Activated T-cell treated with anti-CD3 and anti-CD28 coated beads for 48 hours (primary cell): ENCODE measurements at places on chromosomes 7 and 10.

- DNase-seq = no peak
These were observed 62.2 kb downstream of the VIM start for GRCh38 chr10:17290226-17290625.

GRCh38 chr7:128240696-128241386 is at the start of gene LEP:
LEP (plus strand) TSS chr7:128241278; CDS start chr7:128252019, 10,741 bp downstream.
- no peak for DNase-seq

DNA sequence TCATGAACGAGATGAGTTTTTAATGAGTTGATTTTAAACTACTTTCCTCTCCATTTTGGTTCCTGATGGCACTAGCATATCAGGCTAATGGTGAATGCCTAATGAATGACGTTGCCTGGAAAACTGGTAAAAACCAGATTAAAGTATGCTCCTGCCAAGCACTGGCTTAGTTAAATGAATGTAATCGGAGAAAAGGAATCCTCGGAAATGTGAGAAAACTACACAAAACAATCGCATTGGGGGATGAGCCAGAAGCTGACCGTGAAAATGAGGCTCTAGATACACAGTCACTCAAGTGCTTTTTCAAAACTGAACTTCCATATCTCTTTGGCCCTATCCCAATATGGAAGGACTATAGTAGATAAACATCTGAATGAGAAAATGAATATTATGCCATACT is 153.8 kb upstream of the COL1A2 start:
- no peak for DNase-seq

DNA sequence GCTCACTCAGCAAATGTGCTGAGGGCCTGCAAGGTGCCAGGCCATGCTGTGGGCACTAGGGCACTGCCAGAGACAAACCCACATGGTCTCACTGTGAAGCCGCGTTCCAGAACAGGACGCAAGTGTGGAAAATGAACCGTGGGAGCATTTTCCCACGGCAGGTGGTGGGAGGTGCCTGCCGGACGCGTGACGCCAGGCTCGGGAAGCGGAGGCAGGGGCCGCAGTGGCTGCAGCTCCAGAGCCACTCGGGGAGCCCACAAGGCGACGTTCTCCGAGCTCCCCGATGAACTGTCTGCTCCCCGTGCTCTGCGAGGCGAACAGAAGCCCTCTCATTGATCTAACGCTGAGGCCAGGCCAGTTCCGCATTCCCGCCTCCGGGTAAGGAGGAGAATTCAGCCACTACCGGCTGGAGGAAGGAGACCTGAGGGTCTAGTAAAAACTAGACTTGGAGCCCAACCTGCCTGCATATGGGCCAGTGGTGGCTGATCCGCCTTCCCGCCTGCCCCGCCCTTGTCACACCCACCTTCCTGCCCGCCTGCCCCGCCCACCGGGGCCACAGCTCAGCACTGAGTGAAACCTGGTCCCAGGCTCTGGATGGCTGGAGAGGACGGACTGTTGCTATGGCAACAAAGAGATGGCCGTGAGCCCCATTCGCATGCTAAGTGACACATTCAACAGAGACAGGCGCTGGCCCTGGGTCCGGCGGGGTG is 13.1 kb downstream of the ADGRA1 start:
- DNase-seq = peak; percentile 32

DNA sequence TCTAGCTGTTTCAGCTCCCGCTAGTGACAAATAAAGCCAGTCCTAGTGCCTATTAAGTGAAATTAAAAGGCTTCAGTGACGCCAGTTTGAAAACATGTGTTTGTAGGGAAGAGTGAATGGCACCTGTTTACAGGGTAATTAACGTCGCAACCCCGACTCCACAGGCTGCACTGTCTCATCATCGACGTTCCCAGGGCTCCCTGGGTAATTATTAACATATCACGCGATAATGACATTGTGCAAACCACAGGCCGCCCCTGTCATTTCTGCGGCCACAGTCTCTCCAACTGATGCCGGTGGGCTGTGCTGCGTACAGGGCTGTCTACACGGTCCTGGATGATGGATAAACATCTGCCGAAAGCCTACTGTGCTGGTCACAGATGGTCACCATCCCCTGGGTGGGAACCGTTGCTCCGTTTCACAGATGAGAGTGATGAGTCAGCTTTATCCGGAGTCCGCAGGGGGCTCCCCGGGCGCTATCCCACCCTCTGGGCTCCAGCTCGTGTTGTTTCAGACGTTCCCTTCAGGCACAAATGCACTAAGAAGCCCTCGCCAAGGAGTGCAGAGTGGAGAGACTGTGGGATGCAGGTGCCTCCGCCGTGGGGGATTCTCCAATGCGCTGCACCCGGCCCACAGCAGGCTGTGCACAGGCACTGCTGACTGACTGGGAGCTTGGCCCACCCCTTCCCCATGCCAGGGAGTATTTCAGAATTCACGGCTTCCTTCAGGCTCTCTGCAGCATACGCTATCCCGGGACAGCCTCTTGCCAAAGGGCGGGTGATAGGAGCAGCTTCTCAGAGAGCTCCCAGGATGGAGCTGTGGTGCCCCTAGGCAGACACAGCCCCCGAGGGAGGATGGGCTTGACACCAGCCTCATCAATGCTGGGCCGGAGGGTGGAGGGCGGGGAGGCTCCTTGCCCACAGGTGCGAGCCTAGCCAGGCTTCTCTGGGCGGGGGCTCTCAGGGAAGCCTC is 491.8 kb upstream of the FOXK1 start:
- DNase-seq = no peak

DNA sequence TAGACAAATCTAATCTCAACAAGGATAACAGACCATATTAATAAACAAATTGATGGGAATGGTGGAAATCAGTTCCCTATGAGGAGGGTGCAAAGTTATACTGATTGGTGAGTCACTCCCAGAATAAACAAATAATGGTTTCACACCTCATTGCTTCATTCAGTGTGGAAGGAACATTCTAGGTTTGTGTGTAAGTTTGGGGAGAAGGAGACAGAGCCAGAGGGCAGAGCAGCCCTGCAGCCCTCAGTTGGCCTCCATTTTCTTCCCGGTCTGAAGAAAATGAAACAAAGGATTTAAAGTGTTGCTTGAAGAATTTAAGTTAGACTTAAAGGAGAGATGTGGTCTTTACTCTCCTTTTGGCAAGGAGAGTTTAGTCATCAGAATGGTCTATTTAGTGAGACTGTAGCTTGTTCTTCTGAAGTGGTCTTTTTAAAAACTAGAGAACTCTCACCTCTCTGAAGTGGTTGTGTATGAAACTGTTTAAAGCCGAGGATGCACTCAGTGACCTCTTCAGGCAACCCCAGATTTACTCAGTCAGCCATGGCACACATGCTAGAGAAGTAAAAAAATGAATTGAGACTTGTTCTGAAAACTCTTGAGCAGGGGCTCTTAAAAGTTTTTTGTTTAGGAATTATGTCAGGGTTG is 27.2 kb downstream of the IKZF1 start:
- DNase-seq = no peak

GRCh38 chr7:156903232-156903909 is 10.4 kb upstream of the LMBR1 start:
- DNase-seq = no peak

GRCh38 chr10:125878957-125879835 is 1.9 kb downstream of the DHX32 start:
- no peak for DNase-seq

DNA sequence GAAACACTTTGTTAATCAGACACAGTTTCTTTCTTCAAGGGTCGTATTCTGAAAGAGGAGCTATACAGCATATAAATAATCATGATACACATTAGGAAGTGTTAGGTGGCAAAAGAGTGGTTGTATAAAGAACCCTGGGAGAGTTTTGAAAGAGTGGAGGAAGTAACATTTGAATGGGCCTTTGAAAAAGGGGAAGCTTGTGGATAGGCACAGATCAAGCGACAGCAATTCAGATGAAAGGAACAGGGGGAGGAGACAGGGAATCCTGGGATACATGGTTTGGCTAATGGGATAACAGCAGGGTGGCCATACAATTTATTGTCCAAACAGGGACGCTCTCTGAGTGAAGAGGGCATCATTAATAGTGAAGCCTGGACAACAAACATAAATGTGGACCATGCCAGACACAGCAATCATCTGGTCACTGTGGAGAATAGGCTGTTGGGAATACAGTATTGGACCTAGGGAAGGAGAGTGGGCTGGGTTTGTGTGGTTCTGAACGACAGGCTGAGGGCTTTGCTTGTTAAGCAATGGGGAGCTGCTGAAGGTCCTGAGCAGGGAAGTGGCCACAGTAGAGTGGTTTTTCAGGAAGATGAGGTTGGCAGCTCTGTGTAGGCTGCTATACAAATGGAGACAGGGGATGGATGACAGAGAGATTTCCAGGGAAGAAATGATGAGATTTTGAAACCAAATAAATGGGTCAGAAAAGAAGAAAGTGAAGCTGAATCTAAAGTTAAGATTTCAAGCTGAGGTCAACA is 75.9 kb downstream of the ICA1 start:
- DNase-seq = no peak

- no peak for DNase-seq
These were observed at the start of gene STRA8 for GRCh38 chr7:135233570-135233969. STRA8 (plus strand) TSS chr7:135233838; CDS start chr7:135240525, 6,687 bp downstream.

DNA sequence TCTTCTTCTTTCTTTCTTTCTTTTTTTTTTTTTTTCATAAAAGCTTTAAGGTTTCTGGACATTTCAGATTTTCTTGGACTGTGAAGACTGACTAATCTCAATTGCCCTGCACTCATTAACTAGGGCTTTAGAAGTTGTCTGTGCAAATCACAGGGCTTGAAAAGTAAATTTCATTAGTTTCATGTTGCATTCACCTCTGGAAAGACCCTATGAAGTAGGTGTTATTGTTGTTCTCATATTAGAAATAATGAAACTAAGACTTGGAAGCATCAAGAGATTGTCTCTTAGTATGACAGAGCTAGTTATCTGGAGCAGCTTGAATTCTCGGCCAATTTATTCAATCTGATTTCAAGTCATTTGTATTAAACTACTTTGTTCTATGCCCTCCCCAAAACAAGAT is 28.2 kb upstream of the SEMA3D start:
- DNase-seq = no peak

DNA sequence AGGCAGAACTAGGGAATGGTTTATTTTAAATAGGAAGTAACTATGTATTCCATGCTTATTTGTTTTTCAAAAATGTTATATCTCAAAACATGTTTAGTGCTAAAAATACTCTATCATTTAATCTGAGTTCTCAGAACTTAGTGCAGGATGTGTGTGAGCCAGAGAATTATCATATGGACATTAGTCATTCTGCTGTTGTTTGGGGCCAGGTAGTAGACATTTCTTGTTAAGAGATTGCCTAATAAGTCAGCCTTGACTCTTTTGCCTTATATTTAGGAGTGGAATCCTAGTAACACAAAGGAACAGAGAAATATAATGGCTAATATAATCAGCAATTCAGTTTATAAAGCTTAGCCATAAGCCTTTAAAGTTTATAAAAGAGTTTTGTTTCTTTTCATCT is 149.8 kb downstream of the CCSER2 start:
- DNase-seq = no peak

GRCh38 chr7:117755136-117755535 is 118.1 kb downstream of the CTTNBP2 start:
- no peak for DNase-seq

DNA sequence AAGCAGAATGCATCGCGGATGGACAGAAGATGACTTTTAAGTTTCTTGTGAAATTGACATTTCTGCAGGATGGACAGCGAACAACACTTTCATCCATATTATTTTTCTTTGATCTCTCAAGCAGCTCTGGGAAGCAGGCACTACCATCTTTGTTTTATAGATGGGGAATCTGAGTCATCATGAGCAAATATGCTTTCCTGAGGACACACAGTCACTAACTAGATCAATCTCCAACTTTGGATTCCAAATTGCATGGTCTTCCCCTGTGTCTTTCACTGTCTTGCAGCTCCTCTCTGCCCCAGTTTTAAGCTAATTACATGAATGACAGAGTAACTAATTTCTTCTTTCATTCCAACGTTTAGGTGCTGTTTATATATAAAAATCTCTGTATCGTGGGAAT is 201.5 kb downstream of the ADAM12 start:
- no peak for DNase-seq

DNA sequence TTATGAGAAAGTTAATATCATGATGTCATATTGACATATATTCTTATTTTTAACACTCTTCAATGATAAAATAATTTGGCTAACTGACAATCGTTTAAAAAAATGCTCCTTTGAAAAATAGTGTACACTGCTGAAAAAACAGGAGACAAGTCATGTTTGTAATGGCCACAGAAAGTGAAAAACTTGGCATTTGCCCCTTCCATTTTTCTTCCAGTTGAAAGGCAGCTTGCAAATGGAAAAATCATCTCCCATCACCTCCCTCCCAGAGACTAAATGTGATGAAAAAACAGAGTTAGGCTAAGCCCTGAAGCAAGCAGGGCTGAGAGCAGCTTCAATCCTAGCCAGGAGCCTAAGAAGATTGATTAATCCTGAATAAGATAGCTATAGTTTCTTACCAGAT is 160.4 kb downstream of the SKAP2 start:
- DNase-seq = no peak

DNA sequence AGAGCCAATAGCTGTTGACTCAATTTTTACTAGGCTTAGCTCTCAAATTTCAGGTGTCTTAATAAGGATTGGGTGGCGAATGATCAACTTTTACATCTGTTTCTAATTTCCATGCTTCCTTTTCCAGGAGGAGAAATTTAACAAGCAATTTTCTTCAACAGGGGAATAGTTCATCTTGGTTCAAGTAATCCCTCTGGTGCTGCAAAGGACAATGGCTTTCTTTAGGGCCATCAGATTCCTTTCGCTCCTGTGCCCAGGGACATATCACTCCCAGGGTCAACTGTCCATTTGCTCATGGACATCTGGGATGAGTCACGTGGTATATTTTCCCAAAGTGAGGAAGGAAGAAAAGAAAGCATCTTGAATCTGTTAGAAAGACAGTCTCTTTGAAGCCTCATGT is 313.3 kb downstream of the FRMD4A start:
- DNase-seq = no peak

DNA sequence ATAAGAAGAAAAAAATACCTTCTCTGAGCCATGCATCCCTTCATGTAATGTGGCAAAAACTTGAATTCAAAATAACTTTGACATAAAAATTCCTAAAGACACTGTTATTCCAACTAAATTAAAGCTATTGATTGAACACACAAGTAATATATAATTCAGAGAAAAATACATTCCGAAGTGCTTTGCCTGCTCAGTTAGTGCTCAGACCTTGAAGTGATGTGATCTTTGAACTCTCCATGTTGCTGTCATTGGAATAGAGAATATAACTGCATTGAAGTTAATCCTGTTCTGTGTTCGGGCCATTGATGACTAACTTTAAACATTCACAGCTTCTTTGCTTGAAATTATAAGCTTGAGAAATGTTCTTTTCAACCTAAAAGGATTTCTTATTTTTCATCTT is 114.0 kb upstream of the IFRD1 start:
- DNase-seq = no peak

GRCh38 chr7:15679306-15679705 is 7.2 kb downstream of the MEOX2 start:
- DNase-seq = no peak

GRCh38 chr10:115760131-115760530 is 512.9 kb downstream of the GFRA1 start:
- no peak for DNase-seq

DNA sequence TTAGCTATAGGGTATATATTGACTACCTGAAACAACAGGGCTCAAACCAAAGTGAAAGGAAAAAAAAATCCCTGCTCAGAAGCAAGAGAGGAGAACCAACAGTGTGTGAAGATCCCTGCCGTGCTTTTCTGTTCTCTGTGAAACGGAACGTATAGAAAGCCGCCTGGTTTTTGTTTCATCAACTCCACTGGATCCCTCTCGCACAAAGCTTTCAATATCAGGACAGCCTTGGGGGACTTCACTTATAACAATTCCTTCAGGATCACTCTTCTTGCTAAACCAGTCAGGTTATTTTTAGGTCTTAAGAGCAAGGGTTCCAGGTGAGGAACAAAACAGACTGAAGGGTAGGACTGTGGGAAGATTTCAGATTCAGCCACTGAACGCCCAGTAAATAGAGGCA is 151.1 kb upstream of the CACNA2D1 start:
- DNase-seq = no peak
